Muscle of leg (tissue), 16 donors: ENCODE measurements at places on chromosomes 7 and 10.
A peak's percentile ranks its signal among the peaks of the same experiment; 100 is the strongest.

GRCh38 chr7:117385363-117386109 is 41.8 kb downstream of the ASZ1 start:
- peak; percentile 11 for DNase-seq

GRCh38 chr10:71438761-71439160 is 42.0 kb downstream of the CDH23 start:
- DNase-seq = no peak

GRCh38 chr10:53646525-53646924 is 873.9 kb upstream of the MBL2 start:
- peak; percentile 85 for DNase-seq

DNA sequence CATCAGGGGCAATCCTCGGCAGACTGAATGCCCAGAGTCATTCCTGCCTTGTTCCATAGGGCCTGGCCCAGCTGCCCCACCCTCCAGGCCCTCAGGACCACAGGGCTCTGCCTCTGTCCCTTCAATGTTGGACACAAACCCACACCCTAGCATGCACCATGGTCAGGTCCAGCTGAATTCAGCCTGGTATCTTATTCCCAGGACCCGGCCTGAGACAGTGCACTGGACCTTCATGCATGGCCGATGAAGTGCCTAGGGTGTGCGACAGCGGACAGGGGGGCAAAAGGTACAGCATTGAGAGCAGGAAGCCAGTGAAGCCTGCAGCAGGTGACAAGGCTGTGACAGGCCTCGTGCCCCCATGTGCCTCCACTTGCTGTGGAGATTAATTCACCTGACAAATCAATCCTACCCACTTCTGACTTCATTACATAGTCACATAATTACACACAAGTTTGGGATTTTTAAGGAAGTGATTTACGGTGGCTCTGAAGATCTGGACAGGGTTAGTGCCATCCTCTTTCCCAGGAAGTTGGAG is 261.9 kb downstream of the GRID1 start:
- DNase-seq = no peak

- no peak for DNase-seq
These were observed 18.9 kb downstream of the PDGFA start for GRCh38 chr7:500521-501420.

- peak; percentile 84 for DNase-seq
These were observed 1.1 kb upstream of the TRIP6 start for GRCh38 chr7:100865938-100866728.

DNA sequence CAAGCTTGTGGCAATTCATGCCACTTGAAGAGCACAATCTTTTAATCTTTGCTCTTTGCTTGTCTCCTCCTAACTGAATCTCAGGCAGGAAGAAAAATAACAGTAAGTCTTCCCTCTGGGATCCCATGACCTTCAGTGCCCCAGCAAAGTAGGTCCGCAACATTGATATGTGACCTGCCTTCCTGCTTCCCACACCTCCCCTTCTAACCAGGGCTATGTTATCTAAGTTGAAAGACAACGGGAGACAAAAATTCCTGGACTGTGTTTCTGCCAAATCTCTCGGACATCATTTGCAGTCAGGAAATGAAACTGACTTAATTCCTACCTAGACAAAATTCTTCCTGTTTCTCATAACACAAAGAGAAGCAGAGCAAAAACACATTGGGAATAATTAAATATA is 53.8 kb downstream of the C10orf90 start:
- peak; percentile 31 for DNase-seq

DNA sequence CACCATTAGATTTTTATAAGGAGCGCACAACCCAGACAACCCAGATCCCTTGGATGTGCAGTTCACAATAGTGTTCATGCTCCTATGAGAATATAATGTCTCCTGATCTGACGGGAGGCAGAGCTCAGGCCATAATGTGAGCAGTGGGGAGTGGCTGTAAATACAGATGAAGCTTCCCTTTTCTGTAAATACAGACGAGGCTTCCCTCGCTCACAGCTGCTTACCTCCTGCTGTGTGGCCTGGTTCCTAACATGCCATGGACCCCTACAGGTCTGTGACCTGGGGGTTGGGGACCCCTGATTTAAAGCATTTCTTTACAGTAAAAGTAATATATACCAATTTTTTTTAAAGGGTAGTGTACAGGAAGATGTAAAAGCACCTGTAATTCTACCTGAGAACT is 33.2 kb downstream of the HELLS start:
- DNase-seq = no peak

DNA sequence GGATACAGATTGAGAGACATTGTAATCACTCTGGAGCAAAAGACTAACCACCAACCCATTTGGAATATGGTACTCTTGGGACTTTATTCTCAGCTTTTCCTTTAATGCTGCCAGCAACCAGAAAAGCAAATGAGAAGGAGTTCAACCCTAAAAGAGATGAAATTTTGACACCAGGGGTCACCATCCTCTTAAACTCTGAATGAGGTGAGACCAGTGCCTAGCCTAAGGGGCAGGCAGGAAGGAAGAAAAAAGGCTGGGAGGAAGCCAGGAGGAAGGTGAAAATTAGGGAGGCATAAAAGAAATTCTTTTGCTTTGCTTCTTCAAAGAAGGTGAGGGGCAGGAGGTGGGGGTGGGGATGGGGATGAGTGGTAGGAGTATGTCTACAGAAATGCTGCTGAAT is 135.8 kb downstream of the JAZF1 start:
- no peak for DNase-seq

- DNase-seq = no peak
These were observed 68.9 kb downstream of the MYOF start for GRCh38 chr10:93413252-93413689.

DNA sequence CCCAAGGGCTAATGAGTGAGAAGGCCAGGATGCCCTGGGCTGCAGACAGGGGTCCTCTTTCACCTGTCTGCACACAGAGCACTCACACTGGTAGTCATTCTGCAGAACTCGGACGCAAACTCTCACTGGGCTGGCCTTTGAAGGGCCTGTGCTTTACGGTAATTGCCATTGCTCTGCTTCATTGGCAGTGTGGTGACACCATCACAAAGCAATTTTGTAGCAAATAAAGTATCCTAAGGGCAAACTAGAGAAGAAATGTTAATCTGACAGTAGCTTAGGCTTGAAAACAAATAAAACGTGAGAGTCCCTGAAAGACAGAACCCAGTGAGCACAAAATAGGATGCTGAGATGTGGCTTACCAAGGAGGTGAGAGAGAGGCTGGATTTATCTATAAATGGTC is 30.6 kb upstream of the FIGNL1 start:
- no peak for DNase-seq

DNA sequence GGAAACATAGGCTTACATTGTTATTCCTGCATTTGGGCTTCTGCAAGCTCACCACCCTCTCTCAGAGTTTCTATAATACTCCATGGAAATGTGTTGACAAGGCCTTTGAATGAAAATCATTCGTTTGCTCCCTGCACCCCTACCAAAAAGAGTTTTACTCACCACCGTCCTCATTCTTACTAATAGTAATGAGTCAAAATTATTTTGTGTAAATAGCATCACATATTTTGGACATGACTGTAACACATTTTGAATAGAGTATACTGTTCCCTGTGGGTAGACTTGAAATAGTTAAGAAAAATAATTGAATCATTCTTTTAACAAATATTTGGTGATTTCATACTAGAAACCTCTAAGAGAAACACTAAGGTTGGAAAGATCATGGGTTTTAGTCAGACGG is 84.6 kb downstream of the AKAP9 start:
- DNase-seq = peak; percentile 4

- no peak for DNase-seq
These were observed 22.5 kb downstream of the HHEX start for GRCh38 chr10:92712016-92712889.

- DNase-seq = no peak
These were observed 164.6 kb upstream of the KCND2 start for GRCh38 chr7:120108376-120108775.

- peak; percentile 89 for DNase-seq
These were observed 87.1 kb downstream of the SLC16A9 start for GRCh38 chr10:59622320-59623132.

- no peak for DNase-seq
These were observed 87.1 kb upstream of the MAGI2 start for GRCh38 chr7:79540592-79540991.

- peak; percentile 45 for DNase-seq
These were observed 15.2 kb downstream of the GPR85 start for GRCh38 chr7:113071465-113071864.
